ENCODE measurements at places on chromosomes 1 and 21. TPM values are rescaled to one million over a fixed set of nuclear protein-coding genes. Genes with fewer than 3 reads are reported as not detected.
A peak's percentile ranks its signal among the peaks of the same experiment; 100 is the strongest.

- no peak for DNase-seq
Measured at GRCh38 chr1:46983830-46984586, 39.5 kb upstream of the CYP4X1 start.

DNA sequence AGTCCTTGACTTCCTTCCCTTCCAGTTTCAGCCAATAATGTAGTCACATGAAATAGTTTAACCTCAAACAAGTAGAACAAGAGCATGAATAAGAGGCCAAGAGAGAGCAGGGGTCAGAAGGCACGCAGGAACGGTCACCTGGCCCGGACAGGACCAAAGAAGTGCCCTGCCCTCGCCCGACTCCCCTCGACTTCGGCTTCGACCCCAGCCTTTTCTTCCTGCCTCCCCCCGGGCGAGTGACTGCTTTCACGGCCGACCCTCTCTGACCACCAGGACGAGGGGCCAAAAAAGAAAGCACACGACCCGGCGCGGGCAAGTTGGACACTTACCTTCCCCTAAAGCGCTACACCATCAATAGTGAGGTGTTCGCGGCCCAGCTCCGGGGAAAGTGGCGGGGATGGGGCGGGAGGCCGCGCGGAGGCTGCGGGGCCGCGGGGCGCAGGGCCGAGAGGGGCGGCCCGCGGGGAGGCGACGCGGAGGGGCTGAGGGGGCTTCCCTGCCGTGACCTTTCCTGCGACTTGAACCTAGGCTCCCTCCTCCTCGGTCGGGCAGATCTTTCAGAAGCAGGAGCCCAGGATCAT is 519 bp downstream of the RERE start:
- peak; percentile 26 for DNase-seq

GRCh38 chr1:218810306-218810705 is 363.4 kb upstream of the LYPLAL1 start:
- peak; percentile 29 for DNase-seq

DNA sequence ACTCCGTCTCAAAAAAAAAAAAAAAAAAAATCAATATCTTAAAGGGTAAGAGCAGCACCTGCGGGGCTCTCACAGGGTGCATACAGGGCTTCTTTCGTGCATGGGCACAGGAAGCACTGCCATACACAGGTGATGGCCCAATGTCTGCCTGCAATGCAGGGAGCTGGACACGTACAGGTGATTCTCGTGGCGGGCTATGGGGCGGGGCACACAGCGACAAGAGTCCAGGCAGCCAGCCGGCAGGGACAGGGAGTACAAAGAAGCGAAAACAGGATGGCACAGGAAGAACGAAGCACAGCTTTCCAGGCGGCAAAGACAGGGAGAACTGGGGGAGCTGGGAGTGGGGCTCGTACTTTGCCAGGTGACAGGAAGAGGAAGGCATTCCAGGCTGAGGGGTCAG is 1.6 kb downstream of the KIF17 start:
- no peak for DNase-seq

- DNase-seq = no peak
Measured at GRCh38 chr1:49160677-49161076, 384.0 kb upstream of the BEND5 start.

DNA sequence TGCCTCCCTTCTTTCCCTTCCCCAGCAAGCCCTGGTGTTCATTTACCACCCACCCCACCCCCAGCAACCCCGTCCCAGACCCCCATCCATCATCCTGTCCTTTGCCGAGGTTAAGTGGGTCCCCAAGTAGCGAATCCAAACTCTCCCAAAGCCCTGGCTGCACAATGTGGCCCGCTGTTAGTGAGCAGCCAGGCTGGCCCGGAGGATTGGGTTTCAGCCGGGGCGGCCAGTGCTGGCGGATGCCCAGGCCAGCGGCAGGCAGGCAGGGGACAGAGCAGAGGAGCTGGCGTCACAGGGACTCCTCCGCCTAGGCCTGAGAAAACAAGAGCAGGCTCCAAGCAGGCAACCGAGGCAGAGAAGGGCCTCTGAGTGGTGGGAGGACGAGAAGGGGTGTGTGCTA is 61.4 kb downstream of the EPHB2 start:
- DNase-seq = no peak

- no peak for DNase-seq
Measured at GRCh38 chr1:179530352-179530751, 45.4 kb downstream of the NPHS2 start.

DNA sequence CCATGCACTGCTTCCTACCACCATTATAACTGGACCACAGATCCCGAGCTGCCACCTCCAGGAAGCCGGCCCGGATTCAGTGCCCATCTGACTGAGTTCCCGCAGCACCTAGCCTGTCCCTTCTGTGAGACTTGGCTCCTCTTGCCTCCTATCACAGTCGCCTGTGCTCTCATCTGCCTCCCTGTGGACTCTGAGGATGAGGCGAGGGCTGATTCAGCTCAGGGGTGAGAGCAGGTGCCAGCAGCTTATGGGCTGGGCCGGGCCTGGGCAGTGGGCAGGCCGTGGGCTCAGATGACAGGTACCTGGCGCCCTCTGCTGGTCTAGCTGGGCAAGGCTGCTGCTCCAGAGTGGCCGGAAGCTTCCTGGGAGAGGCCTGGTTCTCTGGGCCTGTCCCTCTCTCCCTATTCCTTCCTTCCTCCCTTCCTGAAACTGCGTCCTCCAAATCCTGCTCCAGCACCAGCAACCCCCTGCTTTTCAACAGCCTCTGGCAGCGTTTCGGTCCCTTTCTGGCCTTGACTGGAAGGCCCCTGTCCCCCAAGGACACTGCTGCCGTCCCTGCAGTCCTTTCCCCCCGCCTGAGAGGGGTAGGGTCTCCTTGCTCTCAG is 17.3 kb upstream of the PCSK9 start:
- peak; percentile 83 for DNase-seq

- DNase-seq = peak; percentile 81
Measured at GRCh38 chr1:236168716-236169429, 26.5 kb downstream of the GPR137B start.

DNA sequence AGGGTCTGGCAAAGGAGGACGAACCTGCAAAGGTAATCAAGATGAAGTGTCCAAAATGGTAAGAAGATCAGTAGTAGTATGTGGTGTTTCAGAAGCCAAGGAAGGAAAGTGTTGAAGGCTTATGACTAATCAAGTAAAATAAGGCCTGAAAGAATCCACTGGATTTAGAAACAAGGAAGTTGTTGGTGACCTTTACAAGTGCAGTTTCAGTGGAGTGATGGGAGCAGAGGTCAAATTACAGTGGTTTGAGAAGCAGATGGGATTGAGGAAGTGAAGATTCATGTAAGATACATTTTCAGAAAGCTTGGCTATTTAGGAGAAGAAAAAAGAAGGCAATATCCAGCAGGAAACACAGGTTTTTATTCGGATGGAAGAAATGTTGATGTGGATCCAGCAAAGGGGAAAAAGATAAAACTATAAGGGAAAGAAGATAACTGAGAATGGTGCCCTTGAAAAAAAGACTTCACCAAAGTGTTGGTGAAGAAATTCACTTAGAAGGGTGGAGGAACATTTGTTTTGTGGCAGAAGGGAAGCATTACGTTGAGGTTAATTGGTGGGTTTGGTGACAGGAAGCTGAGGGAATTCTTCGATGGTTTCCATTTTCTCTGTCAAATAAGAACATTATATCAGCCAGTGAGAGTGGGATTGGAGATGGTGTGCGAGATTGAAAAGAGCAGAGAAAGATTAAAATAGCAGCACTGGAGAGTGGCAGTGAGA is 2.1 kb downstream of the ARMH1 start:
- DNase-seq = peak; percentile 82

GRCh38 chr1:230807029-230807428 is 59.8 kb downstream of the CAPN9 start:
- no peak for DNase-seq

DNA sequence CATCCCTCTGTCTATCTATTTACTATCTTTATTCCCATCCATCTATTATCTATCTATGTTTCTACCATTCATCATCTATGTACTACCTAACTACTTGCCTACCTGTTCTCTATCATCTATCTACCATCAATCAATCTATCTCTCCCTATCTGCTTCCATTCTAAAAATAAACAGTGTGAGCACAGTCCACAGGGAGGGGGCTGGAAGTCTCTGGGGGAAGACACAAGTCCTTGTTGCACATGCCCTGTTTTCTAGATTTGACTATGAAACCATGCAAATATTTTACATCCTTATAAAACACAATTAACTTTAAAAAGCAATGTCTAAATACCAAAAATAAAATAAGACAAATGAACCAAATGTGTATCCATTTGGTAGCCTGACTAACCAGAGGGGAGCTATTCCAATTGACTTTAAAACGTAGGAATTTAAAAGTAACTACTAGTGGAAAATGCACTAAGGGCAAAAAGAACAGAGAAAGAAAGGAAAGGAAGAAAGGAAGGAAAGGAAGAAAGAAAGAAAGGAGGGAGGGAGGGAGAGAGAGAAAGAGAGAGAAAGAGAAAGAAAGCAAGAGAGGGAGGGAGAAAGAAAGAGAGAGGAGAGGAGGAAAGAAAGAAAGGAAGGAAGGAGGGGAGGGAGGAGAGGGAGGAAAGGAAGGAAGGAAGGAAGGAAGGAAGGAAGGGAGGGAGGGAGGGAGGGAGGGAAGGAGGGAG is 13.6 kb upstream of the RIPK4 start:
- no peak for DNase-seq

DNA sequence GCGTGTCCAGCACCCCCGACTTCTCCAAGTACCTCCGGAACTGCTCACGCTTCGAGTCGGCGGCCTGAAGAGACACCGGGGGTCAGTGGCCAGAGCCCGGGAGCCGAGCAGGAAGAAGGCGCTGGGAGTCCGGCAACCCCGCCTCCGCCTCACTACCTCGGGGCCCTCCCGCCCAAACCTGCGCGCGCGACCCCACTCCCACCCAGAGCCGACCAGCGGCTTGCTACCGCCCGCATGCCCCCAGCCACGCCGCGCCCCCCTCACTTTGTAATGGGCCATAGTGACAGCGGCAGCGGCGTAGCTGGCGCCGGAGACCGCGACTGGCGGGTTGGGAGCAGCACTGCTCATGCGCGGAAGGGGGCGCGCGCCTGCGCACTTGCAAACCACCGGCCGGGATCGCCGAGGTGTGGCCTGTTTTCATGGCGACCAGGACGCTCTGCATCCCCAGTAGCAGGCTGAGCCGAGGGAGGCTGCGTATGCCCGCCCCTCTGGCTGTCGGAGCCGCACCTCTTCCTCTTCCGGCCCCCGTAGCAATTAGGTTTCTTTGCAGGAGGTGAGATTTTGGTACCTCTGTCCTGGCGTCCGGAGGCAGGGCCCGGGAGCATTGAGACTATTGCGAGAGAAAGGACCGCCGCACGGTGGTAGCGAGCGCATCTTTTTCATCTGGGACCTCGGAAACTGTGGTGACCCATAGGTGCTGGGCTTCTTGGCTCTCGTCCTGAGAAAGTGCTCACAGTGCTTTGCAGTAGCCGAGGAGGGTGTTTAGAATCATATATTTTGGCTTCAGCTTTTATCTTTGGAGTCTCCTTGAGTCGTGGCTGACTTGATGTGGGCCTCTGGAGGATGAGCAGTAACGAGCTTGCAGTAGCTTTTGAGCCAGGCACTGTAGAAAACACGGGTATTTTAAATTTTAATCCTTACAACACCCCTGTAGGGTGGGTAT is at the start of gene MYCBP:
Gene MYCBP, minus strand, starts transcription at position 322 of the 943 bp plus-strand sequence. Its CDS starts 43 bp downstream, at position 279.
- peak; percentile 95 for DNase-seq

DNA sequence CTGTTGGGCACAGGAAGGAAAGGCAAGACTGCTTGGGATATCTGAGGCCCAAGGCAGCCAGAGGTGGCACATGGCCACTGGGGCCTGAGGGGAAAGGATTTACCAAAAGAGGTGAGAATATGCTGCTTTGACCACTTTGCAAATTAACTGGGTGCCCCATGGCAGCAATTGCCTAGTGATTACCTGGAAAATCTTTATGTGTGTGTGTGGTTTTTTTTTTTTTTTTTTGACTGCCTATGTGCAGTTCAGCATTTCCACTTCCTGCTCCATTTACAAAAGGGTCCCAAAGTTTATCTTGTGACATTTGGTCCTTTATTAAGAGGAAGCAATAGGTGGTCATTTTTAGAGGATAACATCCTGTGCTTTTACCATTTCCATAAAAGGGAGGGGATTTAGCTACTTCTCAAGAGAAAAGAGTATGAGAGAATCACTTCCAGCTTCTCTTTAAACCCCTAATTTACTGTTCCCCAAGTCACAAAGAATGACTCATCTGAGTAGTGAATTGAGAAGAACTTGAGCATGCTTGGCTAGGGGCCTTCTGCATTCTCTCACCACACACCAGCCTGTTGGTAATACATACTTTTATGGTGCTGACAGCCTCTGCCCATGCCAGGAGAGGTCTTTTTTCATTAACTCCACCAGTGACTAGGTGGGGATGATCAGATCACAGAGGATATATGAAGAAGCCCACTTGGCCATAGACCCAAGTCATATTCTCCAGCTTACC is 52.1 kb downstream of the SYDE2 start:
- peak; percentile 39 for DNase-seq

GRCh38 chr1:165678509-165678908 is 19.9 kb downstream of the ALDH9A1 start:
- DNase-seq = no peak

- DNase-seq = no peak
Measured at GRCh38 chr21:45533846-45534635, 8.2 kb downstream of the SLC19A1 start.

DNA sequence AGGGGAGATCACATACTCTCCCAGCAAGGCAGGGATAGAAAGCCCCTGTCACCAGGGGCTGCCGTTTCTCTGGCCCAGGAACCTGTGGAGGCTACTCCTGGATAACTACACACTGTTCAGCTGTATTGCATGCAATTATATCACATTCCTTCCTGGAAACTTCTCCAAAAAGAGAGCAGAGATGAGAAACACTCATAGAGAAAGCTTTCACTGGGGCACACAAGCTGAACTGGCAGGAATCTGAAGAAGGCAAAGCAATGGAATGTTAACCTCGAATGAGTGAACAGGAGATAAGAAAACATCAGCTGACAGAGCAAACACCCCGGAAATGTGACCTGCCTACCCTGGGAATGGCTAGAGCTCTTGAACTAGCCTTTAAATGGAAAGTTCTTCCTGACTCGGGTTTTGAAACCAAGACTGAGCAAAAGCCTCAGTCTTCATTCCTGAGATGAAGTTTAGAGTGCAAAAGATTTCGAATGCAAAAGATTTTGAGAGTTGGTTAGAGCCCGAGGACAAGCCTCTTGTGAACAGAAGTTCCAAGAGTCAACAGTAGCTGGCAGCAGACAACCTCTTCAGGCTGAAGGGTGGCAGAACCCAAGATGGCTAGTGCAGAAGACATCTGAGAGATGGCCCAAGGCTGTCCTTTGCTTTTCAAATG is 32.3 kb downstream of the CCN1 start:
- peak; percentile 92 for DNase-seq

GRCh38 chr1:32636914-32637645 is 13.3 kb downstream of the ZBTB8OS start:
- no peak for DNase-seq

- DNase-seq = no peak
Measured at GRCh38 chr1:1211541-1212441, 2.2 kb downstream of the TNFRSF4 start.

- DNase-seq = no peak
Measured at GRCh38 chr1:219927956-219928790, at the start of gene SLC30A10. Gene SLC30A10, minus strand, starts transcription at chr1:219928557. Its CDS starts 117 bp downstream, at chr1:219928440.

- no peak for DNase-seq
Measured at GRCh38 chr1:34235594-34235993, 58.9 kb downstream of the C1orf94 start.

CASZ1 gene
- total RNA-seq = under 0.01 TPM

NUDT4B gene
- 25.4 TPM for total RNA-seq

PEX11B gene
- 19.0 TPM for total RNA-seq

HSD3B2 gene
- total RNA-seq = not detected

TNFSF18 gene
- 2.9 TPM for total RNA-seq

HSD3B1 gene
- not detected for total RNA-seq

PCNT gene
- 21.6 TPM for total RNA-seq

ERICH3 gene
- not detected for total RNA-seq

LORICRIN gene
- not detected for total RNA-seq
